Activated naive CD4-positive, alpha-beta T cell (primary cell): ENCODE measurements at places on chromosomes 3 and 15.

GRCh38 chr3:143998266-143998665, 26.6 kb downstream of the DIPK2A start:
- no peak for DNase-seq

GRCh38 chr3:50347187-50347813, 1.8 kb upstream of the ZMYND10 start:
- DNase-seq = peak; percentile 41

DNA sequence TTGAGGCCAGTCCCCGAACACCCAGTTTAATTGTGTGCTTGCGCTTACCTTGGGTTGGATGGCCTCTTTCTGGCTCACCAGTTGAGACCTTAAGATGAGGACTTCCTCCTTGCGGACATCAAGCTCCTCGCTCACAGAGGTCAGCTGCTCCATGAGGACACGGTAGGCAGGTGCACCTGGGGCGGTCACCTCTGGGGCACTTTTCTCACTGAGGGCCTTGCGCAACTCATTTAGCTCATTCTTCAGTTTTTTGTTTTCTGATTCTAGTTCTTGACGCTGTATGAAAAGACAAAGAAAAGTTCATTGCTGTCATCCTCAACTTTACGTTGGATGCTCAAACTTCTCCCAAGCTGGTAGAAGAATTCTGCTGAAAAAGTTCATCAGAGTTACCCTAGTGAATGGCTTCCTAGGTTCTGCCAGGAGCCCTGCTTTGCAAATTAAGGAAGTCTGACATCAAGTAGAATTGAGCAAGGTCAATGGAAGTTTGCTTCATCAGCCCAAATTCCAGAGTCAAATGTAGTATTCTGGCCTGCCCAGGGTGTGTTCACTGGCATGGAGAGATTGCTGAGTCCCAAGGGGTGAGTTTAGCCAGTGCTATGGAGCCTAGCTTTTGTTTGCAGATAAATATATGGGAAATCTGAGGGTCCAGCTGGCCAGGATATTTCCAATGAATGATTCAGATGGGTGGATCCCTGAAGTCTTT, 55.8 kb upstream of the MYO5C start:
- DNase-seq = no peak

GRCh38 chr3:144773350-144773749, 801.7 kb downstream of the DIPK2A start:
- DNase-seq = no peak

DNA sequence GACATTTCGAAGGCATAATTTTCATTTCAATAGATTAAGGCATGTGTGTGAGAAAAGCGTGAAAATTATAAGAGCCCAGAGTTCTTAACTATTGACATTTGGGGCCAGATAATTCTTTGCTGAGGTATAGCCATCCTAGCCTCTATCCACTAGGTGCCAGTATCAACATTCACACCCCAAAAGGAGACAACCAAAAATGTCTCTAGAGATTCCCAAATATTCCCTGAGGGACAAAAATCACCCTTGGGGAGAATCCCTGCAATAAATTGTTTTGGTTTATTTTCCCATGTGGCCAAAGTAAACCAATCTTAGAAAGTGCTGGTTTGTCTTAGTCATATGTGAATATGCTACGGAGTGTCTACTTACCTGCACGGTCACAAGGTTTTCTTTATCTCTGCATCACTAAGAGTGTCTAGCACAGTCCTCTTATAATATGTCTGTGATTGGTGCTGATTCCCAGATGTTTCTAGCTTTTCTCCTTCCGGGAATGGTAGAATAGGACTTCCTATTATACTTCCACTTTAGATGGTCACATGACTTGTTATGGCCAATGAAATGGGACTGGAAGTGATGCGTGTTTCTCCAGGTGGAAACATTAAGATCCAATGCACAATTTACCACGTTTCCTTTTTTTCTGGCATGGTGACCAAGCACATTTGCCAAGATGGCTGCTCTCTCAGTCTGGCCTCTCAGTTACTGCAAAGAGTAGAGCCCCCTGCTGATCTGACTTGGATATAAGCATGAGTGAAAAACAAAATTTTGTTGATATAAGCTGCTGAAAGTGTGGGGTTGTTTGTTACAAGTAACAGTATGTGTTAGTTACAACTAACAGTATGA, 8.0 kb upstream of the KBTBD8 start:
- DNase-seq = no peak
